NCI-H2081 treated with DMSO at 0.1 percent for 48 hours (cell line): ENCODE measurements at places on chromosomes 6 and 20.

DNA sequence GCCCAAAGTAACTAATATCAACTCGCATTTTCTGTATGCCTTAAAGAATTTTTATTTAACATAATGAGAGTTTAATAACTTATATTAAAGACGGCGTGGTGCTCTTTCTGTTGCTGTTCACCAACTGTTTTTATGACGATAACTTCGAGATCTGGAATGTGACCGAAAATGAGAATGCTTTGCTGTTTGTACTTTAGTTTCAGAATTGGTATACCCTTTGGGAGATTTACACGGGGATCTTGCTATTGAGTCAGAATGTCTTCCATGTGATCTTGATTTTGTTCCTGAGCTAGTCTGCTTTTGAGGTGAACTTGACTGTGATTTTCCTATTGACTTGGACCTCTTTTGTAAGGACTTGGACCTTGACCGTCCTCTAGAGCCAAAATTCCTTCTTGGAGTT, 17.9 kb downstream of the PNRC1 start:
- no peak for DNase-seq

DNA sequence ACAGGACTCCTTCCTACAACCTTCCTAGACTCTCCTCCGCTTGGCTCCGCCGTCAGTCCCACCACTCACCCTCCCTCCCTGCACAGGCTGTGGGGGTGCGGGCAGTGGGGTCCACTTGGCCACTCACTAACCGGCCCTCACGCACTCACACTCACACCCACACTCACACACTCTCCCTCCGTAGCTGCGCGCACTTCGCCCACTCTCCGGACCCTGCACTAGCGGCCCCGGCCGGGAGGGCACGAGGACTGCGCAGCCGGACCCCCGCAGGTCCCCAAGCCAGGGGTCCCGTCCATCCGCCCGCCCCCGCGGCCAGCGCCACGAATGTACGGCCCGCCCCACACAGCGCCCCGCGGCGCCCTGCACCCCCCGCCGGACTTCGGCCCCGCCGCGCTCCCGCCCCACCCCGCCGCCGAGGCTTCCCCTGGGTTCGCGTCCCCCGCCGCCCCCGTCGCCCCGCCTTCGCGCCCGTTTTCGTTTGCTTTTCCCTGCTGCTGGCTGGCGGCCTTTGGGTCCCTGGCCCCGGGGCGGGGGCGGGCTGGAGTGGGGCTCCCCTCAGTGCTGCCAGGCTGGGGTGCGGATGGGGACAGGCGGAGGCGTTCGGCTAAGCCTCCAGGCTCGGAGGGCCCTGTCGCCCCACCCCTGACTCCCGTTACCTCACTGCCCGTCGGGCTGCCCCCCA, 23.0 kb upstream of the SLC22A7 start:
- no peak for DNase-seq

GRCh38 chr6:164469276-164469949, 840.0 kb downstream of the C6orf118 start:
- no peak for DNase-seq

- DNase-seq = no peak
Observed at GRCh38 chr6:6610031-6610591, 21.6 kb downstream of the LY86 start.

DNA sequence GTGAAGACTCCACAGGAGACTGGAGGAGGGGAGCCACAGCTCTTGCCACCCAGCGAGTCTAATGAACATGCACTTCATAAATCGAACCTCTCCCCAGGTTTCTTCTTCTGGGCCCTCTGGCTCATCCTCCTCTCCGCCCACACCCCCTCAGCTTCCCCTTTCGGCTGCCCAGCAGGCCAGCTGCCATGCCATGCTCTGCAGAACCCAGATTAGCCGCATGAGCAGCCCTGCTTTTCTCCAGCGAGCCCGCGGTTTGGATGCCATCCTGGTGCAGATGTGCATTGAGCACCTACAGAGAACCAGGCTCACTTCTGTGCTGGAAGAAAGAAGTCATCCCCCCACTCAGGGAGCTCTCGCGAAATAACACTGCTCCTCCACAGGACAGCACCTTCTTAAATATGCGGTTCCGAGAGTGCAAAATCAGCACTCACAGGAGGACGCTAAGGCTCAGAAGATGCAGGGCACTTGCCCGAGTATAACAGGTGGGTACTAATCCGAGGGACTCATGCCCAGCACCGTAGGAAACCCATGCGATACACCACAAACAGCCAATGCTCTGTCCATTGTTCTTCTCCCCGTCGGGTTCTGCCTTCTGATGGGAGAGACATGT, 143.0 kb upstream of the THBS2 start:
- no peak for DNase-seq

GRCh38 chr20:63941282-63942081, 14.7 kb downstream of the UCKL1 start:
- DNase-seq = no peak

GRCh38 chr20:3282271-3283221, 43.6 kb upstream of the SLC4A11 start:
- no peak for DNase-seq

DNA sequence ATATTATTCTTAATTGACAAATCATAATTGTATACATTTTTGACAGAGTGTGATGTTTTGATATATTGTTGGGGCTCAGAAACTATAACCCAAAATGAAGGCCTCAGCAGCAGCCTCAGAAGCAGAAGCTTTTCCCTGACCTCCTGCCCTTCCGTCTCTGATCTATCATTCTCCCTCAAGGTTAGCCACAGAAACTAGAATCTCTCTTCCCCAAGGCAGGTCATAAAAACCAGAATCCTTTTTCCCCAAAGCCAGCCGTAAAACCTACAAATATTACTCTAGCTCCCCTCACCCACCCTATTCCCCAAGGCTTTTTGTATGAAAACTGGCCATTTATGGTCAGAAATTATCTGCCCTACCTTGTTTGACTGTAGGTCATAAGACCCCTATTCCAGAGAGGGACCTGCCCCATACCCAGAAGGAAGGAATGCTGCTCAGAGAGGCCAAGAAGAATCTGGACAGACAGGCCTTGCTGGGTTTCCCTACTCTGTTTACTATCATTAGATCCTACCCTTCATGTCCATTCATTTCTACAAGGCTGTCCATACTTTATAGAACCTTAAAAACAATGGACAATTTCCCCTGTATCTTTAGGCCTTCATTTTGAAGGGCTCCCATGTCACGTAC, 14.5 kb downstream of the OR2B2 start:
- no peak for DNase-seq

DNA sequence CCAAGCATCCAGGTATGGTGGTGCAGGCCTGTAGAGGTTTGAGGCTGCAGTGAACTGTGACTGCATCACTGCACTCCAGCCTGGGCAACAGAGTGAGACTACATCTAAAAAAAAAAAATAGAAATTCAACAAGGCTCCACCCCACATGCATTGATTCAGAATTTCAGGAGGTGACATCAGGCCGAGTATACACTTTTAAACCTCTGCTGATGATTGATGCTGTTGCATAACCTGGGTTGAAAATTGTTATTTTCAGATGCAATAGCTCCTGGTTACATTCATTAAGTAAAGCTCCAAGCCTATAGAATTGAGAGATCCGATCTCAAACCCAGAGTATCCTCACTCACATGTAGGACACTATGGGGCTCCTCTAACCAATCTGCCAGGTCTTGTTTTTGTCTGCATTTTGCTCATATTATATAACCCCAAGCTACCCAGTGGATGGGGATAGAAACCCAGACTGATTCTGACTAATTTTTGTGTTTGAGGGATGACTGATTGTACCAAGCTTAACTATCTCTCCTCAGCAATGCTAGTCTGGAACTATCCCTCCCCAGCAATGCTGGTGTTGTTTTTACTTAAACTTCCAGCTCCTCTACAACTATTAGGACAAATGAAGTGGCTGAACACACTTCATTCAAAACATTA, 123.5 kb upstream of the PREP start:
- no peak for DNase-seq

- DNase-seq = no peak
Observed at GRCh38 chr6:3825851-3826581, 23.2 kb upstream of the FAM50B start.

DNA sequence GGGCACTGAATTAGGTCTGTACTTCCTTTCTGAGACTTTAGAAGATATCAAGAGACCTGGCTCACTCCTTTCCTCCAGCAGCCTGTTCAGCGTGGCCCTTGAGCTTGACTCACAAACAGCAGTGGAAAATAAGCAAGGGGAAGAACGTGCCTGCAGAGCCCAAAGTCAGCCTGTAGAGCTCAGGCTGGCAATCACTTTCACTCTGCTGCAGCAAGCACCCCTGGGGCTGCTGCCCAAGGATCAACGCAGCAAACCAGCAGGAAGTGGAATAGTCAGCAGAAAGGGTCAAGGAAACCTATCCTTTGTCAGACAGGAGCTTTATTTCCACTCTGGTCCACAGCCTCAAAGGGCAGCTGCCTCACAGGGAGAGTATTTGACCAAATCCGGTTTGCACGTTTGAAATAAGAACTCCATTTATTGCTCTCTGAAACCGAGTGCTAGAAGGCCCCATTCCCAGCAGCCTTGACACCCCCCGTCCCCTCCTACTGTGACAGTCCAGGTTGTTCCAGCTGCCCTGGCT, 77.4 kb downstream of the PRDM1 start:
- DNase-seq = no peak

GRCh38 chr20:50735813-50736212, 4.4 kb downstream of the PARD6B start:
- no peak for DNase-seq

DNA sequence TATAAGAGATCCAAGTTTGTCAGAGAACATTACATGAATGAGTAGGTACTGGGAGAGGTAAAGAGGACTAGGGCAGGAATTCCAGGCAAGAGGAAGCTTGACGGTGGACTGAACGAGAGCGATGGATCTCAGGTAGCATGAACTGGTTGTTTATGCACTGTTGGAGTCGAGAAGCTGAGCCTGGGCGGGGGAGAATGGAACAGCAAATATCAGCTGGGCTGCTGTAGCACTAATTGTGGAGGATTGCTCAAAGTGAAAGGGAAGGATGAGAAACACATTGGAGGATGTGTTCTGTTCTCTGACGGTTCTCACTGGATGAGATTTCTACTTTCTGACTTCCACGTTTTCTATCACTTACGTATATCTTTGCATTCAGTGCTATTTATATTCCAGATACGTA, 164.2 kb downstream of the PHF3 start:
- no peak for DNase-seq

DNA sequence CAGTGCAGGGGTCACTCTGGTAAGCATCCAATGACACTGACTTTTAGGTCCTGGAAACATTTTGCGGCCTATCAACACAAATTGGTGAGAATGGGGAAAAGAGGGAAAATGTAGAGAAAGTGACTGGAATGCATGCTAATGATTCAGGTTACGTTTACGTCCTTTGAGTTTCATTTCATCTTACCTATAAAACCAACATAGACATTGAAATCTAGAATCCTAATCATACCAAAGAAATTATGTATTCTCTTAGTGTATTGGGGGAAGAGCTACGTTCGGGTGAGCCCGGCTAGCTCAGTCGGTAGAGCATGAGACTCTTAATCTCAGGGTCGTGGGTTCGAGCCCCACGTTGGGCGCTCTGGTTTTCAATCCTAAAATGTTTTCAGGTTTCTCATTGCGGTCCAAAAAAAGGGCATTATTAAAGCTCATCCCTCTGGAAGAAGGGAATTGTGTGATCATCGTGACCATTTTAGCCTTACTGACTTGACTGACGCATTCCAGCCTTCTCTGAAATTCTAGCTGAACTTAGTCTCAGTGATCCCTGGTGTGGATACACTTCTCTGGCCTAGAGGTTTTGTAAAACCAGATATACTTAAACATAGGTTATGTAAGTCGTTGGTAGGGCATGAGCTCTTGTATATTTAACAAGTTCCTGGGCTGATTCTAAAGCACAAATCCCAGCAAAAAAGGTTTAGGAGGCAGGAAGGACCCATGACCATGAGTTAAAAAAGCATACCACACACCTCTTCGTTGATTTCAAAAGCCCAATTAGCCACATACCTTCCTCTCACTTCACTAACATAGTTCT, 18.3 kb downstream of the HMGN4 start:
- DNase-seq = no peak

GRCh38 chr6:162615016-162615705, 112.4 kb downstream of the PRKN start:
- no peak for DNase-seq

DNA sequence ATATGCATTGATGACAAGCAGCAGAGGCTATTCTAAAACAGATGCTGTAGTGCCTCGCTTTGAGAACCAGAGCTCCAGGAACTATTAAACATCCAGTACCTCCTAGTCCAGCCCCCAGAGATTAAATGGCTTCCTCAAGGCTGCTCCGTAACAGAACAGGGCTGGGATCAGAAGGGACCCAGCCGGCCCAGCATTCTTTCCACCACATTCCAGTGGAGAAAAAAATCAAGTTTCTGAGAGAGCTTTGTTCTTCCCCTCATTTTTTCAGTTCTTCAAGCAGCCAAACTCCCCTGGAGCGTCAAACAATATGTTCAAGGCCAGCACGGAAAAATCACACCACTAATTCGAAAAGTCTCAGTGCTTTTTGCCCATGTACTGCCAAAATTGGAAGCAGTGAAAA, 5.8 kb upstream of the STMND1 start:
- DNase-seq = no peak

DNA sequence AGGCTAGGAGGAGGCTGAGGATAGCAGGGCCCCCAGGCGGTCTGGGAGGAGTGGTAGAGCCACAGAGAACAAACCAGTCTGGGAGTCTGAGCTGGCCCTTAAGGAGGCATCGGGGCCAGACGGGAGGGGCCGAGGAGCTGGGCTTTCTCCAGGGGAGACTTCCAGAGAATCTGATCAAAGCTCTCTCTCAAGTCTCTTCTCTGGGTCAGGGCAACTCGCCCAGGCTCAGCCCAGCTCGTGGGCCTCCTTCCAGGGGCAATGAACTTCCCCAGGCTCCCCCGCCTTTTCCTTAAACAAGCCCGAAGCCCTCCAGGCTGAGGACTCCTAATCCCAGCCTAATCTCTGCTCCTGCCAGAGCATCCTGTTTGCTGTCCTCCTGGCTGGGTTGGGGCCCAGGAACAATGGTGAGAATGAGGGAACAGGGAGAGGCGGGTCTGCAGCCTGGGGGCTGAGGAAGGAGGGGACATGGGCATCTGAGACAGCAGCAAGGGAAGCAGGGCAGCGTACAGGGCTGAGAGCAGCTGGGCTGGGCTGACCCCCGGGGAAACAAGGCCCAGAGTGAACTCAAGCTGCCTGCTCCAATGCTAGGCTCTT, 173.6 kb downstream of the ANKRD60 start:
- no peak for DNase-seq
